ENCODE measurements at places on chromosomes 2 and 18. TPM values are rescaled to one million over a fixed set of nuclear protein-coding genes. Genes with fewer than 3 reads are reported as not detected.

- H3K4me3 ChIP-seq, result no peak overlapping the region
- no peaks in the 10 kb centered on the region for H3K4me1 ChIP-seq
- no peaks in the 10 kb centered on the region for H3K36me3 ChIP-seq
- no peaks in the 10 kb centered on the region for H3K27me3 ChIP-seq
Observed at GRCh38 chr2:238938003-238938400, 90.1 kb downstream of the TWIST2 start.

- peaks cover 22% of the 10 kb centered on the region for H3K4me1 ChIP-seq
- no peaks in the 10 kb centered on the region for H3K27me3 ChIP-seq
- H3K36me3 ChIP-seq, result no peaks in the 10 kb centered on the region
- H3K27ac ChIP-seq, result peak overlapping the region; percentile 73
- peak overlapping the region; percentile 54 for H3K4me3 ChIP-seq
Observed at GRCh38 chr2:55223958-55224760, 7.9 kb downstream of the CLHC1 start.

GRCh38 chr18:3163968-3164367 is 55.8 kb downstream of the MYOM1 start:
- peaks cover 4% of the 10 kb centered on the region for H3K36me3 ChIP-seq
- H3K4me1 ChIP-seq, result no peaks in the 10 kb centered on the region
- DNase-seq, result no peak
- no peak overlapping the region for H3K4me3 ChIP-seq
- no peaks in the 10 kb centered on the region for H3K27me3 ChIP-seq

GRCh38 chr2:196293751-196294515 is 122.6 kb upstream of the STK17B start:
- no peaks in the 10 kb centered on the region for H3K27me3 ChIP-seq
- H3K27ac ChIP-seq, result no peak overlapping the region
- no peaks in the 10 kb centered on the region for H3K36me3 ChIP-seq
- no peak overlapping the region for H3K4me3 ChIP-seq
- H3K4me1 ChIP-seq, result peaks cover 10% of the 10 kb centered on the region
- no peak for DNase-seq

- H3K27me3 ChIP-seq, result no peaks in the 10 kb centered on the region
- H3K4me1 ChIP-seq, result no peaks in the 10 kb centered on the region
- no peaks in the 10 kb centered on the region for H3K36me3 ChIP-seq
- H3K27ac ChIP-seq, result no peak overlapping the region
Observed at GRCh38 chr2:220915092-220915623, 656.9 kb downstream of the EPHA4 start.

- DNase-seq, result no peak
- no peak overlapping the region for H3K4me3 ChIP-seq
- H3K27ac ChIP-seq, result no peak overlapping the region
- H3K36me3 ChIP-seq, result no peaks in the 10 kb centered on the region
- H3K4me1 ChIP-seq, result no peaks in the 10 kb centered on the region
Observed at GRCh38 chr2:48180557-48180956, 274.3 kb upstream of the FBXO11 start.

DNA sequence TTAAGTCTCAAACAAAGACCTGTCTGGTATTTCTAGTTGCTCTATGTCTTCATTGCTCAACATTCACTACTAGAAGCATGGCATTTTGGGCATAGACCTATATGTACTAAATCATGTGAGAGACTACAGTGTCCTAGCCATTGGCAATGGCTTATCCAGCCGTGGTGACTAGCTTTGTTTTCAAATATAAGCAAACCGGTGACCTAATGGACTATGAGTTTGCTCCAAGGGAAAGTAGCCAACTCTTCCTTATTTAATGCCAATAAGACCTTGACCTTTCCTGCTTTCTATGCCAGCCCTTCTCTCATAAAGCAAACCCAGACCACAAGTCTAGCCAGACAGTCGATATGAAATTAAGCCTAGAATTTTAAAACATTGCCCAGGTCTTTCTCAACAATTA is 113.7 kb upstream of the CREB1 start:
- H3K4me1 ChIP-seq, result no peaks in the 10 kb centered on the region
- no peak for DNase-seq
- H3K27ac ChIP-seq, result no peak overlapping the region
- no peaks in the 10 kb centered on the region for H3K27me3 ChIP-seq

GRCh38 chr18:50338122-50338521 is 36.7 kb upstream of the SKA1 start:
- H3K4me1 ChIP-seq, result no peaks in the 10 kb centered on the region
- H3K36me3 ChIP-seq, result no peaks in the 10 kb centered on the region
- no peak overlapping the region for H3K4me3 ChIP-seq
- DNase-seq, result no peak

GRCh38 chr2:45988879-45989278 is 308.3 kb upstream of the EPAS1 start:
- no peaks in the 10 kb centered on the region for H3K27me3 ChIP-seq
- H3K36me3 ChIP-seq, result no peaks in the 10 kb centered on the region
- no peak overlapping the region for H3K4me3 ChIP-seq
- H3K4me1 ChIP-seq, result peaks cover 4% of the 10 kb centered on the region
- no peak overlapping the region for H3K27ac ChIP-seq
- DNase-seq, result no peak

- no peak overlapping the region for H3K27ac ChIP-seq
- no peaks in the 10 kb centered on the region for H3K27me3 ChIP-seq
- no peaks in the 10 kb centered on the region for H3K4me1 ChIP-seq
- DNase-seq, result no peak
Observed at GRCh38 chr18:54647176-54647575, 56.1 kb downstream of the DYNAP start.

RPE gene
- 36.7 TPM for total RNA-seq

NPPC gene
- not detected for total RNA-seq

NLRC4 gene
- 0.20 TPM for total RNA-seq

CD28 gene
- total RNA-seq, result 118 TPM
